ENCODE measurements at places on chromosomes 16 and 17.
A peak's percentile ranks its signal among the peaks of the same experiment; 100 is the strongest.

- DNase-seq, result no peak
Measured at GRCh38 chr17:8012996-8013640, 10.7 kb downstream of the GUCY2D start.

GRCh38 chr16:63617990-63618763, 1503.7 kb downstream of the CDH11 start:
- peak; percentile 17 for DNase-seq

- DNase-seq, result peak; percentile 98
Measured at GRCh38 chr16:57000271-57001025, 11.1 kb downstream of the NLRC5 start.

DNA sequence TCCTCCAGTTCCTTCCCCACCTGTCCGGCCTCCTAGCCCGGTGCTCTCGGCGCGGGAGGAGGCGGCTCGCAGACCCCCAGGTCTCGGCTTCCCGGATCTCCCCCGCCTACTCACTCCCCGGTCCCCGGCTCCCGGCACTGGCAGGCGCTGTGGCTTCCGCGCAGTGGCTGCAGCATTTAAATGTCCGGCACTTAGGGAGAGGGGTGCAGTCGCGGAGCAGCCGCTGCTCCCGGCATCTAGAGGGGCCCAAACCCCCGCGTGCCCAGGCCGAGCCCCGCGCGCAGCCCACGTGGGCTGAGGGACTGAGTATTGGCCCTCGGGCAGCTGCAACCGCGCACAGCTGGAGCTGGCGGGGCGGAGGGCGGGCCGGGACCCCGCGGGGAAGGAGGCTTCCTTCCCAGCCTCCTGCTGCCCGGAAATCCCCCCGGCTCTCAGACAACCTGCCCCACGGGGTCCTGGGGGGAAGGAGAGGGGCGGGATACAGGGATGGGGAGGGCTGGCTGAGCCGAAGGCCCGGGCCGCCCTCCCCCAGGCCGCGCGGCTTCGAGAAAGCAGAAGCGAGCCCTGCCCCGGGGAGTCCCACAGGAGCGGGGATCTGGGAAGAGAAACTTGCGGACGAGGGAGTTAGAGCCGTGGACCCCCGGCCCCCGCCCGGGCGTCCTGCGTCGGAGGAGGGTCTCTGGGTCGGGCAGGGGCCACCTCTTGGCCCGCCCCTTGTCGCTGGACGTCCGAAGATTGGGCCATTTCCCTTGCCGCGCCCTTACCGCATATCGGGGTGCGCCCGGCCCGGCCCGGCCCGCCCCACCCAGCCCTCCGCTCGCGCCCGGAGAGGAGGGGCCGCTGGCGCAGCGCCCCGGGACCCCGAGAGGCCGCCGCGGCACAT, at the start of gene MMP25:
Gene MMP25, plus strand, starts transcription at position 804 of the 883 bp plus-strand sequence. CDS start 357 bp downstream, outside the sequence.
- no peak for DNase-seq

- no peak for DNase-seq
Measured at GRCh38 chr16:83900571-83900970, 1.7 kb downstream of the MLYCD start.

DNA sequence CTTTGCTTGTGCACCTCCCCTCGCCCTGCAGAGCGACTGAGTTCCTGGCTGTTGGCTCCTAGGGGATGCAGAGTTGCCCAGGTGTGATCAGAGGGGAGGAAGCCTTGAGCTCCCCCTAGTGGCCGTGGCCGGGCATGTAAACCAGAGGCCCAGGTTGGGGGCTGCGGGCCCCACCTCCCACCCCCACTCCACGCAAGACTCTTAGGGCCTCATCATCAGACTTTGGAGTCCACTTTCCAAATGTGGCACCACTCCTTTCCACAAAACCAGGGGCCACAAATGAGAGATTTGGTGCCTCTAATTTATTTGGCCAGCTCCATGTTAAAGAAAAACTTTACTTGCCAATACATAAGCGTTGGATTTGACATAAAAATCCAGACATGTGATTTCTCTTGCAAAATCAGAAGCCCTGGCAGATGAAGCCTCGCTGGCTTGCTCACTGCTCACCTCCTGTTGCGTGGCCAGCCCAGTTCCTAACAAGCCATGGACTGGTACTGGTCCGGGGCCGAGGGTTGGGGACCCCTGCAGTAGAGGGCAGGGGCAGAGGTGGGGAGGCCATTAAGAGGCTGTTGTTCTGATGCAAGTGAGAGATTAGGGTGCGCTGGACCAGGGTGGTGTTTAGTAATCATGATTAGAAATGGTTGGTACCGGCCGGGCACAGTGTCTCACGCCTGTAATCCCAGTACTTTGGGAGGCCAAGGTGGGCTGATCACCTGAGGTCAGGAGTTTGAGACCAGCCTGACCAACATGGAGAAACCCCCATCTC, 28.7 kb upstream of the GAS7 start:
- no peak for DNase-seq

DNA sequence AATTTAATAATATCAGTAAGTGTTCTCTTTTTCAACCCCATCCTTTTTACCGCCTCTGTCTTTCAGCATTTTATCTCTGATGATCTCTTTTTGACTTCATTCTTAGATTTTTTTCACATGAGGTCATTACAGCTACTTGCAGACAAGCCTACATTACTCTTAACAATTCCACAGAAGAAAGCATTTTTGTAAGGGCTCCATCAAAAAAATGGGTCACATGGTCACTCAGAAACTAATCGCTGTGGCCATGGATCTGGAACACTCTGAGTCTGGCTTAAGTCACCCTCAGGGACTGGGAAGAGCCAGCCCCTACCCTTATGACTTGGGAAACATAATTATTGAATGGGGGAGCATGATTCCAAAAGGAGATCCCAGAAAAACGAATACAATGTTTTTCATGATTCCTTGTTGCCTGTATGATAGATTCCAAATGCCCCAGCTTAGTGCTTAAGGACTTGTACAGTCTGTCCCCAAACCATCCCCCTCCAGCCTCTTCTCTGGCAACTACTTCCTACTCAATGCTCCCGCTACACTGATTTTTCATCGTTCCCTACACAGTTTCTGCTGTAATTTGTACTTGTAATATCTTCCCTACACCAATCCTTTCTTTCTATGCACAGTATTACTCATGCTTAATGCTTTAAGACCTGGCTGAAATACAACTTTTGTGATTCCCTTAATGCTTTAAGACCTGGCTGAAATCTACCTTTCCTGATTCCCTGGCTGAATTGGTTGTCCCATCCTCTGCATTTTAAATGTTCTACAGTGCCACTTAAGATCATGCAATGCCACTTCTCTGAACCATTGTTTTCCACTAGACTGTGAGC, 457.8 kb downstream of the HS3ST4 start:
- no peak for DNase-seq

GRCh38 chr16:22323959-22324786, 27.0 kb downstream of the POLR3E start:
- no peak for DNase-seq

GRCh38 chr17:73420897-73421296, 109.1 kb upstream of the CDC42EP4 start:
- peak; percentile 89 for DNase-seq

DNA sequence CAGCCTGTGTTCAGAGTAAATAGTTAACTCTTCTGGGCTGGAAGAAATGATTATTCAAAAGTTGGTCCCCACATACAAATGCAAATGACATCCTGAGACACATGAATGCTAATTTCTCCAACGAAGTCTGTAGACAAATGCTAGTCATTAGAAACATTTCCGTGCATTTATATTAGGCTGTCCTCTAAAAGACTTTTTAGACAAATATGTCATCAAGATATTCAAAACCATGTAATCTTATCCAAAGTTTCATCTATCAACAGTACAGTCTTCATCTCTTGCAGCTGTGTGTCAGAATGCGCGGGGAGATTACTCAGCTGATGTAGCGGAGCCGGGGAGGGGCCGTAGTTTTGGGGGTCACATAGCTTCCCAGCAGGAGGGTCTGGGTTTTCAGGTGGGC, 33.8 kb upstream of the MAF start:
- no peak for DNase-seq

- DNase-seq, result no peak
Measured at GRCh38 chr16:11612665-11613025, 25.9 kb upstream of the LITAF start.

DNA sequence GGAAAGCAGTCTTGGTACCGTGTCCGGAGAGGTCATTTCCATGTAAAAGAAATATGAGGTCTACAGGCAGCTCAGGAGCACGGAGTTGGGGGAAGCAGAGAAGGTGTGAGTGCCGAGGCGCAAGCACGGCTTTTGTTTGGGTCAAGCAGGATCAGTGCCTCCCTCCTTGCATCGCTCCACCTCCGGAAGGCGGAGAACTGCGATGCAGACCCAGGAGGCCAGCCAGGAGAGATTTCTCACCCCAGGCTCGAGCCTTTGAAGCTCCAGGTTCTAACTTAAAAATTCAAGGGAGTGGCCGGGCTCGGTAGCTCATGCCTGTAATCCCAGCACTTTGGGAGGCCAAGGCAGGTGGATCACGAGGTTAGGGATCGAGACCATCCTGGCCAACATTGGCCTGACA, 25.0 kb downstream of the NAA60 start:
- no peak for DNase-seq
